Stimulated activated CD4-positive, alpha-beta T cell treated with anti-CD3 and anti-CD28 coated beads, Interleukin-15, amount 100 ng/mL, for 24 hours (primary cell): ENCODE measurements at places on chromosomes 4 and X.

DNA sequence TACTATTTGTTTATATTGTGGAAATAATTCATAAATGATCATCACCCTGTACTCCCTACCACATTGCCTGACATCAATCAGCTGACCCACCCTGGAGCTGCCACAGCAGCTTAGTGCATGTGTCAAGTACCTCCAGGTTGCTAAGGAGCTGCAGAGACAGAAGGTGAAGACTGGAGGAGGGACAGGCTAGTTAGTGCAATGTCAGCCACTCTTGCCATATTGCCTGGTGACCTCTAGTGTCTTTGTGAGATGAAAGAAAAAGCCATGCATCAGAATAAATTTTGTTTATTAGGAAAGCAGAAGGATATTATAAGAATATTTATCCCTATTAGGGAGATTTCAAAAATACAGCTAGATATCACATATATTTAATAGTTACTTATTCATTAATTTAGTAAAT is 243.9 kb upstream of the FAT4 start:
- DNase-seq: no peak

- DNase-seq: no peak
Measured at GRCh38 chr4:39660045-39660444, 21.4 kb upstream of the SMIM14 start.

DNA sequence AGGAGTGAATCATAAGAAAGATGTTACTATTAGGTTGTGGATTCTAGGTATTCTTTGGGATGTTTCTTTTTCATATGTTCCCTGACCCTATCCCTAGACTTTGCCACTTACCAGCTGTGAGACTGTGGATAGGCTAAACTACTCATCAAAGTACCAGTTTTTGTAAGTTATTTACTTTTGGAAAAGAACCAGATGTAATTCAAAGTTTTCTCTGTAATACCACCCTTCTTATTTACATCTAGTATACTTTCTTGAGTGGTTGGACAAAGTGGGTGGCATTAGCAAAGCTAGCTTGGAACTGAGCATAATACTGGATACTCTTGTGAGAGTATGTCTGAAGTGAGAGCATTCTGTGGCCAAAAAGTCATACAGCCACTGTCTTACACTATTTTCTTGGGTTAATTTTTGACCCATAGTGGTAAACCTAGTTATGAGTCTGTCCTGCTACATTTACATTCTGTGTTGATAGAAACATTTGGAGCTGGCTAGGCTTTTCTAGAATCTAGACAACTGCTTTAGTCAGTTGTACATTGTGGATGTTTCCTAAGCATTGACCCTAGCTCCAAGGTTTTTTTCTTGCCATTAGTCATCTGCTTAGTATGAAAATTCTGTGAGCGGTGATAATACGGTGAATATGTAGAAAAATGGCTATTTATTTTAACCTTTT is 41.7 kb downstream of the KDM6A start:
- DNase-seq: no peak

DNA sequence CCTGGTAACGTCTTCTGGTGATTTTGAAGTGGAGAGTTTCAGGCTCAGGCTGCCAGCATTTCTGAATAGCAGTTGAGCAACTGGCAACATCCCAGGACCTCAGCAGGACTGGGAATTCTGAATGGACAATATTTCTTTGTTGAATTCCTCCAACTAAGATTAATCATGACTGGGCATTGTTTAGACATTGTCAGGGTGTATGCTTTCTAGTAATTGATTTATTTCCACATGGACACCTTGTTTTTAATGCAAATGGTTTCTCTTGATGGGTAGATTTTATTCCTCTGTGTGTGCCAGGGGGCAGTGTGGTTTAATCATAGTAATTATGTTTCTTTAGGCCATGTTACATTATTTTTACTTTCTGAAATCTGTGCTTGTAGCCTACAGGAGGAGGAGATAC is 1004.7 kb upstream of the LCORL start:
- no peak for DNase-seq

DNA sequence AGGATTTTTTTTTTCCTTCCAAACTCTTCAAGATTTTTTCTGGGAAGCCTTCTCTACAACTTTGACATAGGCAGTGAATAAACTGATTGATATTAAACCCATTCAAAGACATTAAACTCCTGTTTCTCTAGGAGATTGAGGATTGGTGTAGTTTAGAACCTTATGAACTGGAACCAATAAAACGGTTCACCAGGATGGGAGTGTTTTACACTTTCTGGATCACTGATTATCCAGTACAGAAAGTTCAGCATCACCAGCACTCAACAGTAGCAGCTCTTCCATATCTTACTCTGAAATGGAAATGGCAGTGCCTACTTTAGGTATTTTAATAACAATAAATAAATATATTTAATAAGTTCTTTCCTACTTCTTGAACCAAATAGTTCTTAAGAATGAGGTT is 76.7 kb downstream of the BMPR1B start:
- DNase-seq: no peak

DNA sequence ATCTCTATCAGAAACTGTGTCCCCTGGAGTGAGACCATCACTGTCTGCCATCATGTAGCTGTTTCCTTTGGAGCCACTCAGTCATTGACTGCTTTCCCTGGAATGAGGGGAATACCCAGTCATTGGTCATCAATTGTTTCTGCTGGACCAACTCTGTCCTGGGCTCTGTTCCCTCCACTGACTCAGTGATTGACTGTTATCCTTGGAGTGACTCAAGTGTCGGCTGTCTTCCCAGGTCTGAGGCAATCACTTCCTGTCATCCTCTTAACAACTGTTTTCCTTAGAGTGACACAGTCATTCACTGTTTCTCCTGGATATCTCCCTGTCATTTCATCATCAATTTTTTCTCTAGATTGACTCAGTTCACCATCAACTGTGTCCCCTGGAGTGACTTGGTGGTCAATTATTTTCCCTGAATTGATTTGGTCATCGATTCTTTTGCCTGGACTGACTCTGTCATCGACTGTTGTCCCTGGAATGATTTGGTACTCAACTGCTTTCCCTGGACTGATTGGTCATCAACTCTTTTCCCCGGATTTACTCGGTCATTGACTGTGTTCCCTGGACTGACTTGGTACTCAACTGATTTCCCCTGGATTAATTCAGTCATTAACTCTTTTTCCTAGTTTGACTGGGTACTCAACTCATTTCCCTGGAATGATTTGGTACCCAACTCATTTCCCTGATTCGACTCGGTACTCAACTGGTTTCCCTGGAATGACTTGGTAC is 327.9 kb upstream of the VCX start:
- DNase-seq: no peak

DNA sequence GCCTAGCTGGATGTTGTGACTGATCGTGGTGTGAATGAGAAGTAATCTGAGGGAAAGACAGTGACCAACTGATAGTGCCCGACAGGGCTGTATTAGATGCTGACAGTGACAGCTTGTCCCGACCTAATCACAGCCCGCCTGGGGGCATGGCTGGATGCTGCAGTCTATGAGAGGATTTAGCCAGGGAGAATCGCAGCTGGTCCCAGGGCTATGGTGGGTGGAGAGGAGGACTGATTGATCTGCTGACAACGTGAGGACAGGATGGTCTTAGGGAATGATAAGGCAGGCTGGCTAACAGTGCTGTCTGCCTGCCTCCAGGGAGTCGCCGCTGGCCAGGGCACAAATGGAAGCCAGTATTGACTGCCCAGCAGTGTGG is 621 bp upstream of the SUV39H1 start:
- DNase-seq: no peak

GRCh38 chr4:184442314-184442635 is 32.1 kb downstream of the IRF2 start:
- no peak for DNase-seq

DNA sequence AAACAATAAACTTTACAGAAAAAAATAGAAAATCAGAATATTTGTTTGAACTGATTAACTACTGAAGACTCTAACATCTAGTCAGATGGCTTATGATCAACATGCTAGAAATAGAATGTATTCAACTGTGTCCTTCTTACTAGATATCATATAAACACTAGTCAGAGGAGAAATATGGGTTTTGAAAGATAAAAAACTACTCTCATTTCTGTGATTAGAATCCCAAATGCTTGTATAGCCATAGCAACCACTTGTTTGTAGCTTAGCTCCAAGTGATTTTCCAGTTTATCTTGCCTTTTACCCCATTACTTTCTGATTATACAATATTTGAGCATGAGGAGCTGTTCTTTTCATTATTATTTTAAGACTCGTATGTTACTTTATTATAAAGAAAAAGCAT is 31.2 kb downstream of the USP38 start:
- DNase-seq: no peak
